ENCODE measurements at places on chromosomes 6 and 20.

DNA sequence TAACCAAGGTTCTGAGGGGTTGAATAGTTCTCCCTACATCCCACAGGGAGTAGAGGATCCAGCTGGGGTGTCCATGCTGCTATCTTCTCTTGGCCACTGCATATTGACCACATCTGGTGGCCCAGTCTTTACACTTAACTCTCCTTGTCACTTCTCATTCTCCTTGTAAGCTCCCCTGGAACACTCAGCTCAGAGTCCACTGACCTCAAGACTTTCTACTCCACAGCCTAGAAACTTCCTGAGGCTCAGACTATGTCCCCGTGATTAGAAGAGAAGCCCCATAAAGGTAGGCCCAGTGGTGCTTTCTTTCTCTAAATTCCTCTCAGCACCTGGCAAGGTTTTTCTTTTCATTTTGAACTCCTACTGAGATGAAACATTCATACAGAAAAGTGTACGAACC is 13.3 kb upstream of the ZFAND3 start:
- DNase-seq: no peak

DNA sequence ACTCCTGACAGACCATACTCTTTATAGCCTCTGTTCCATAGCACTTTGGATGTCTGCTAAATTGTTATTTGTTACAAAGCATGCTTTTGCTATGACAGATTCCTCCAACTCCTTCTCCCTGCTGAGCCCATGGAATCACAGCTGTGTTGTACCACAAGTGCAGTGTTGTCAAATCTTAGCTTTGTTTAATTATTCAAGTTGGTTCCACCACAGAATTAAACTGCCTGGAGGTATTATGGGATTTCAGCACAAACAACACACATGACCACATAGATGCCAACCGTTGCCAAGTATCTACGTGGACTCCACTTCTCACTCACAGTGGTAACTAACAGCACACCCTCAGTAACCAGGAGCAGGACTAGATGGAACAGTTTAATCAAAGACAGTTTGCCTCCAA is 32.7 kb upstream of the MARCKS start:
- DNase-seq: no peak

GRCh38 chr20:35704514-35705261 is 5.5 kb downstream of the ROMO1 start:
- no peak for DNase-seq

DNA sequence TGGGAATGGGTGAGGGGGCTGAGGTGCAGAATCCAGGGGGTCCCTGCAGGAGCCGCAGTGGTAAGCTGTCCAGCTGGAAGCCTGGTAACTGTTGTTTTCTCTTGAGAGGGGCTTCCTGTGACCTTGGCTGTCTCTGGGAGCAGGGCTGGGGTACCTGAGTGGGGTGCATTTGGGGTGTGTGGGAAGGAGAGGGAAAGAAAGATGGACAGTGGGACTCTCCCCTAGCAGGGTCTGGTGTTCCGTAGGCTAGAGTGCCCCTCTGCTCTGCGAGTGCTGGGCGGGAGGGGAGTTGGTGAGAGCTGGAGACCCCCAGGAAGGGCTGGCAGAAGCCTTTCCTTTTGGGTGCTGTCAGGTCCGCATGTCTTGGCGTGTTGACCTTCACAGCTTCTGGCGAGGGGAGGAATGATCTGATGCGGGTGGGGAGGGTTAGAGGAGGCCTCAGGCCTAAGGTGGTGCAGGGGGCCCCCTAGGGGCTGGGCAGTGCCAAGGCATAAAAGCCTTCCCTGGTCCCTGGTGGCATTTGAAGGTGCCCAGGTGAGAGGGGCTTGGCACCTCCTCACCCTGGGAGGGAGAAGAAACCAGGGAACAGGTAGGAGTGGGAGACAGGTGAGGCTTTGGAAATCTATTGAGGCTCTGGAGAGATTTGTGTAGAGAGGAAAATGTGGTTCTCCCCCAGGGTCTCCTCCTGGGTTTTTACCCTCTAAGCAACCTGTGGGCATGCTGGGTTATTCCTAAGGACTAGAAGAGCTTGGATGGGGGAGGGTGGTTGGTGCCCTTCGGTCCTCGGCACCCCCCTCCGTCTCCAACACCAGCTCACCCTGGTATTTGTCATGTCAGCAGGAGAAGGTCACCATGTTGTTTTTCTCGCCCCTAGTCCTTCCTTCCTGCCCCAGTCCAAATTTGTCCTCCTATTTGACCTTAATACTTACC is 3.3 kb downstream of the VEGFA start:
- DNase-seq: peak; percentile 61

GRCh38 chr6:47672816-47673215 is 25.6 kb upstream of the ADGRF4 start:
- no peak for DNase-seq

DNA sequence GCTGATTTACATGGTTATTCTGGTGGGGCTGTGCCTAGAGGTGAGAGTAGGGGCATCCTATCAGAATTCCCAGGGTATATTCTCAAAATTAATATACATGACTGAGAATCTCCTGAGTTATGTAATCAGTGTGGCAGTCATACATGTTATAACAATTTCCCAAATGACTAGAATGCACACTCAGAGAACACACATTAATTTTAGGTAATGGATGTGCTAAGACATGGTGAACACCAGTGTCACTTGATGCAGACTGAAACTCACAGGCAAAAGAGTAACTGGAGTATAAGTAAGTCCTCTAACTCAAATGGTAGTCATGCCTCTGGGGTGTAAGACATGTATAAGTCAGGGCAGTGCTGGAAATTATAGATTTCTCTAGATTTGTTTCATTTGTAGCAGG is 1198.4 kb upstream of the CITED2 start:
- no peak for DNase-seq

DNA sequence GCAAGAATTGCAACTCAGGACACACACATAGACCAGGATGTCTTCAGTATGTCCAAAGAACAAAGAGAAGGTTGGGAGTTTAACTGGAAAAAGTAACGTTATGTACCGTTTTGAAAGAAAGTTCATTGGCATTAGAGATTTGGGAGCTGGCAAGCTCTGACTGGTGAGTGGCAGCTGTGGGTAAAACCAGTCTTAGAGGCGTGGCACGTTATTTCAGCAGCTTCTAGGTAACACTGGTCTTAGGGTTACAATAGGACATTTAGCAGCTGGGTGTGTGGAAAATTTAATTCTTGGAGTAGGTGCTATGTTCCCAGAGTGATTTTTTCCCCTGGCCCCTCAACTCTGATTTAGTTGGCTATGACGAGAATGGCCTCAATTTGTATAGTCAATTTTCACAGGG is 19.2 kb downstream of the SNRPB start:
- DNase-seq: no peak

DNA sequence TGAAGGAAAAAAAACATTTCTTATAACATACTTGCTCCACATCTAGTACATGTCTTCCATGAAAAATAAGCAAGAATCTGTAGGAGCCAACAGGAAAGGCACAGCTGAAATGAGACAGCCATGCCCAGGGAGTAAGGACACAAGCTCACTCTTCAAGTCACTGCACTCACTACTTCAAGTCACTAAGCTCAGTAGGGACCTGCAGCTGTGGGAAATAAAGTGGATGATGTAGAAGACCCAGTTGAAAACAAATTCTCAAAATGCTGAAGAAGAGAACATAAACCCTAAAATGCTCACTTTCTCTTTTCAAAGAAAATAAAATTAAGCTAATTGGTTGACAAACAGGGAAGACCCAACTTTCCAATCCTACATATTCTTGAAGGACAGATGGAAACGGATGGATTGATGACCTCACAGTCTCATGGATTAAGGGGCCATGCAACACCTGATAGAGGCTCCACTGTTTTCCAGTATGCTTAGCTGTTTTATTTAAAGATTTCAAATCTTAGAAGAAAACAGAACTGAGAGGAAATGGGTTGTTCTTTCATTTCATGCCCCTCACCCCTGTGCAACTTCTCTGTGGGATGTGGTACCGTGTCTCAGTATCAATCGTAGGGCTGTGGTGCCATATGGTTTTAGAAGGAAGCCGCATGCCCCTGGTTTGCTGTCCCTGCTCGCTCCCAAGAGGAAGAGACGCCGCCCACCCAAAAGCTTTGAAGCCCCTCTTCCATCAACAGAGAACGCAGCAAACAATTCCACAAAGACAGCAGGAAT is 133.3 kb downstream of the WDR27 start:
- no peak for DNase-seq

DNA sequence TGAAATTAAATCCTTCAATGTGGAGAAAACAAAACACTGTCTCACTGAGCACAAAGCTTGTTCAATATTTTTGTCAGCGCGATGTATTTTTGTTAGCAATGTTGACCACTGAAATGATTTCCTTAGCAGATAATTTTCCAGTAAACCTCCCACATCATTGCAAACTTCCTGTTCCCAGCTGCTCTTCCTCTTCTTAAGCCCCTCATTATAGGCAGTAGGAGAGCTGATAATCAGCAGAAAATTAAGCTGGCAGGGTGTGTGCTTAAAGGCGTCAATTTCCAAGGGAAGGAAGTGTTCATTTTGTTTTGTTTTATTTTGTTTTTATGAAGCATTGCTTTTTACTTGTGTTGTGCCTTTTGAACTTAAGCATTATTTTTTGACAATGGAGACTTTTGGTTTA is 29.1 kb upstream of the TMEM14A start:
- DNase-seq: no peak

DNA sequence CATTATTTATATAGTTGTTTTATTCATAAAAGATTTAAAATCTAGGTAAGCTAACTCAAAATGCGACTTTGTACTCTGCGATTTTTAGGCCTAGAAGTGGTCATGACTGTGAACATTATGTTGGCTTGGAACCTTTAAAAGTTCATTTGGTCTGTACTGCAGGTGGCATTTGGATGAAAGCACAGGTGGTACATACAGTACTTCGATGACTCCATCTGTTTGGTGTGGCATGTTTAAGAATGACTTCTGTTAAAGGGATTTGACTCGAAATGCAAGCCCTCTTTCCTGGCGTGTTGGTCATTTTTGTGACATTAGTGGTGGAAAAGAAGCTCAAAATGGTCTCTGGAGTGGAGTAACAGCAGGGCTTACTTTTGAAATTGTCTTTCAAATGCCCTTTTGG is 118.1 kb downstream of the UST start:
- DNase-seq: no peak

- peak; percentile 90 for DNase-seq
Observed at GRCh38 chr6:28335564-28336283, at the start of gene ZSCAN31. Gene ZSCAN31 (minus strand): TSS chr6:28336148. CDS start chr6:28329683, 6,465 bp downstream.

- no peak for DNase-seq
Observed at GRCh38 chr6:32288426-32288825, 64.6 kb upstream of the NOTCH4 start.

- DNase-seq: no peak
Observed at GRCh38 chr6:1162367-1163275, 149.3 kb upstream of the FOXQ1 start.

DNA sequence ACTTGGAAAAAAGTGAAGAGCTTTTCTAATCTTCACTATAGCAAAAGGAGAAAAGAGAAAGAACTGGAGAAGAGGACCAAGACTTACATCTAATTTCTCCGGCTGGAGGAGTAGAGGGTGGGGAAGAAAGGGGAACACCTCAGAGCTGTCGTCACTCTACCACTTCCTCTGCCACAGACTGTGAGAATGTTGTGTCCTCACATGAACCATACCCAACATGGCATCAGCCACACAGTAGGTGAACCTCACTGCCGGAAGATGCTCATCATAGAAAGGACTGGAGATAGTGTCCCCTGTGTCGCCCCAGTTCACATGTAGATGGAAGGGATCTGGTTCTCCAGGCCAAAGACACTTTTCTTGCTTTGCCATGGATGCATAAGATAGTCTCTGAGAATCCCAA is 604.4 kb upstream of the NOX3 start:
- DNase-seq: no peak

DNA sequence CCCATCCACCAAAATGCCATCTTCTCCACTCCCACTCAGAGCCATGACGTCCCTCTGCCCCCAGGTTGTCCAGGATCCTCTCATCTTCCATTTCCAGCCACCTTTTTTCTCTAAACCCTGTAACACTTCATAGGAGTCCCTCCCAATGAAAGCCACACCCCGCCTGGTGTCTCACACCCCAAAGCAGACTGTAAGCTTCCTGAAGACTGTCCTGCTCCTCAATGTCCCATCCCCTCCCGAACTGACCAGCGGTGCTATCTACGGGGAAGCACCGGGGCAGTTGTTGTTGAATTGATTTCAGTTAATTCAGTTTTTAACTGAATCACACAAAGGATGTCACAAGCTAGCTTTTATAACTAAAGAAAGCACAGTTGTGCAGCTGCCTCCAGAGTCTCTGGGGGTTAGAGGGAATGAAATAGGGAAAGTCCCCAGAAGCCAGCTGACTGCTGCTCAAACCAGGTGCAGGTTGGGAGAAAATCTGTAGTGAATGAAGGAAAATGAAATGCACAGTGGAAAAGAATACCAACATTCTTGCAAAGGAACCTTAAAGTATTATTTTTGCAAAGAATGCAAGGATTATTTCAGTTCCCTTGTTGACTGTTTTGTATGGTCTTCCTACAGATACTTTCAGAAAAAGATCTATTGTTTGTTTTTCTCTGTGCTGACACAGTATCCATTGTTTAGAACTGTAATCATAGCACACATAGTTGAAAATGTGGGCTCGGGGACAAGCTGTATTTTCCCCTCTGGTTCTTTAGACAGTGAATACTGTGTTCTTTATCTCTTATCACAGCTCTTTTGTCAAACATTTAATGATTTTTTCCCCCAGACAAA is 222.6 kb upstream of the QKI start:
- DNase-seq: no peak

GRCh38 chr20:37190354-37191112 is 11.2 kb upstream of the MROH8 start:
- no peak for DNase-seq

DNA sequence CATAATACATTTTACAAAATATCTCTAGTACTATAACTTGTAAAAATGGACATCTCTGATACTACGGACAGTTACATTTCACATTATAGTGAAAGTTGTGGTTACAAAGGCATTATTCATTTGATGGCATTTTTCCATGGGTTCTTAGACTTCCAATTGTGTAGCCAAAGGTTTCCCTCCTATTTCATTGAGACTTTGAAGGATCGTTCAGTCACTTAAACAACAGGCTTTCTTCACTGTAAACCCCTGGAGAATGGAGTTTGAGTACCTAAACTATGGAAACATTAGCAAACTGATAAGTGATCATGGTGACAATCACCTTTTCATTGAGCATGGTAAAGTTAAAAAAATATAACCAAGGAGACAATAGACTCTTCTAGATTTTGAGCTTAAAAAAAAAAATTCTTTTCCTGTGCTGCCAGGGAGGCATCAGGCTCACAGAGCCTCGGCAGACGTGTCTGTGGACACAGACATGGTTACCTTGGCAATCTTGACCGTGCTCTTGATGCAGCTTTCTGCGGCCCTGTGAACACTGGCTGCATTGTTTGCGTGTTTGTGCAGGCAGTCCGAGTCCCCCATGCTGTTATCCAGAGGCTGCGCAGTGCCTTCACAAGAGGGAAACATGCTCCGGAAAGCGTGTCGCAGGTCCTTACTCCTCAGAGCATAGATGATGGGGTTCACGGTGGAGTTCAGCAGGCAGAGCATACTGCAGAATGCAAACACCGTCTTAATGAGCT is 22.6 kb downstream of the CNR1 start:
- DNase-seq: no peak
